Stimulated activated CD4-positive, alpha-beta T cell treated with anti-CD3 and anti-CD28 coated beads, Interleukin-1b, Interleukin-23, amount 100 ng/mL, for 4 hours (primary cell): ENCODE measurements at places on chromosomes 13 and 19.

DNA sequence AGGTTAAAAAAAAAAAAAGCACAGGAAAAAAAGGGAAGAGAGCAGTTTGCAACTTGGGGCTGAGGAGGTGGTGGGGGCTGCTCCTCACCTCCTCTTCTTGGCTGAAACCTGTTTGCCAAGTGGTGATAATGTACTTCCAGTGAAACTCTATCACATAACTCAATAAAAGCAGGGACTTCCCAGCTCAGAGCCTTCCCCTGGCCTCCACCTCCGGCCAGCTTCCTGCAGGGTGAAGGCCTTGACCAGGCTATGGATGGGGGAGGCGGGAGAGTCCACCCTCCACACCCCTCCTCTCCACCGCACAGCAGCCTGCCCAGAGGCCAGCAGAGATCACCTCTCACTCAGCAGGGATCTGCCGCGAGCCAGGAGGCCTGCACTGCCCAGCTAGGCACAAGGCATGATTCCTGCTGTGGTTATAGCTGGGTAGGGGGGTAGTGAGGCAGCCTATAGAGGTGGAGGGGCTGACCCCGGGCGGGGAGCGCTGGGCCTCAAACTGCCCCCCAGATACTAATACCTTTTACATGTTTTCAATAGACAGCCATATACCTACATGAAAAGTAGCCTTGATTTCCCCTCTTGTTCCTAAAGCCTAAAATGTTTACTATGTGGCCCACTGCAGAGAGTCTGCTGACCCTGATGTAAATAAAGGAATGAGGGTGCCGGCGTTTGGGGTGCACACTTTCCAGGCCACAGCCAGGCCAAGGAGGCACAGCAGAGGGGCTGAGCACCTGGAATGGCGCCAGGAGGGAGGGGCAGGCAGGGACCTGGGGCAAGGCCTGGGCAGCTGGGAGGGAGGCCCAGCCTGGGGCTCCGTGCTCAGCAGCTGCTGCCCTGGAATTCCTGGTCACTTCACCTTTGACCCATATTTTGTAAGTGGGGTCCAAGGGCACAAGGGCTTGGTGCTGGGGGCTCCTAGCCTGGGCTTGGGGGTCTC is 10.3 kb downstream of the ZNF787 start:
- DNase-seq: no peak

GRCh38 chr13:32370805-32371204 is 55.5 kb downstream of the BRCA2 start:
- DNase-seq: no peak

GRCh38 chr19:36807029-36807428 is 31.2 kb downstream of the ZNF790 start:
- no peak for DNase-seq

DNA sequence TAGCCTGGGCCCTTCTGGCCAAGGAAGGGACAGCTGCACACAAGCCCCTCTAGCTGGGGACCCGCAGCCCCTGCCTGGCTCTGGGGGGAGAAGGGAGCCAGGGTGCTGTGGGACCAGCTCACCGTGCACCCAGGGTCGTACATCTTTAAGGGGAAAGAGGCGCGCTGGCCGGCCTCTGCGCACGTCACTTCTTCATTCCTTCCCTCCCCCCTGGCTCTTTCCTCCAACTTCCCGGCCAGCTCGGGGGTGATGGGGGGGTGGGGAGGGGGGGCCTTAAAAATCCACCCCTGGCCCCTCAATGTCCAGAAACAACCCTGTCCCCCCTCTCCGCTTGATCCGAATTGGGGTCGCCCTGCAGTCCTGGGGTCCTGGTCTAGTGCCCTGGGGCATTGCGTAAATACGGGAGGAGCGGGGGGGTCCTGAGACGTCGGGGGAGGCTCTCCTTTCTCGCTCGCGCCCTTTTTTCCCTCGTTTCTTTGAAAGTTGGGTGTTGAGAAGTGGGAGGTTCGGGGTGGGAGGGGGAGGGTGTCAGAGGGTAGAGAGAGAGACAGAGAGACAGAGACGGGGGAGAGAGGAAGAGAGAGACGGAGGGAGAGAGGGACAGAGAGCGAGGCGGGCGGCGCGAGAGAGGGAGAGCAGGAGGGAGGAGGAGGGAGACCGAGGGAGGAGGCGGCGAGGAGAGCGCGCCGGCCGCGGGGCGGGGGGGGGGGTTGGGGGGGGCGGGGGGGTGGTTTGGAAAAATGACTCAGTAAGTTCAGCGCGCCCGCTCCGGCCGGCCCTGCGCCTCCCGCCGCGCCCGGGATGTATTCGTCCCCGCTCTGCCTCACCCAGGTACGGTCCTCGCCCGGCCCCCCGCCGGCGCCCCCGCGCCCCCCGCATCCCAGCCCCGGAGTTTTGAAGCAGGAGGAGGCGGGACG is at the start of gene NFIC:
Gene NFIC (plus strand): TSS at position 748 of the 917 bp plus-strand sequence. CDS start 54 bp downstream, at position 802.
- peak; percentile 41 for DNase-seq

DNA sequence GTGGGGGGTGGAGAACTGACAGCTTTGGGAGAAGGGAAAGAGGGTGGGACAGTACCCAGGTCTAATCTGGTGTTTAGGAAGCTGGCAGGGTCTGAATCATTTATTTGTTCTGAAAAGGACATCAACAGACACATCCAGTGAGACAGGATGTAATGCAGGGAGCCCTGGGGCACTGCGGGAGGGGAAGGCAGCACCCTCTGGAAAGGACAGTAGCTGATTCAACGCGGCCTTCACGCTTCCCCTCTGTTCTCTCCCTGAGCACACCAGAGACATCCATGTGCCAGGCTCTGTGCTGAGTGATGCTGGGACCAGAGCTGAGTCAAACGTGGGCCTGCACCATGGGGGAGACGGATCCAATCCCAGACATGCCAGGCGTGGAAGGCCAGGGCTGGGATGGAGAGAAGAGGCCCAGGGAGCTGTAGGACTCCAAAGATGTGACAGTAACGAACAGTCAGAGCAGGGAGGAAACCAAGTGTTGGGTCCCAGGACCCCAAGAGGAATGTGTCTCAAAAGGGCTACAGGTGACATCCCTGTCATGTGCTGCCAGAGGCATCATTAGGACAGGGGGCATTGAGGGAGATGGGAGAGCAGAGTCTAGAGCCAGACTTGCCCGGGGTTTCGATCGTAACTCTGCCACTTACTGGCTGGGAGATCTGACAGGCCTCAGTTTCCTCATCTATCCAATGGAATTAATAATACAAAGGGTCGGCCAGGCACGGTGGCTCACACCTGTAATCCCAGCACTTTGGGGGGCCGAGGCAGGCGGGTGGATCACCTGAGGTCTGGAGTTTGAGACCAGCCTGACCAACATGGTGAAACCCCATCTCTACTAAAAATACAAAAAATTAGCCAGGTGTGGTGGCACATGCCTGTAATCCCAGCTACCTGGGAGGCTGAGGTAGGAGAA is 1.7 kb downstream of the ETFB start:
- DNase-seq: no peak

- no peak for DNase-seq
Observed at GRCh38 chr13:38656699-38657098, 30.2 kb upstream of the FREM2 start.

DNA sequence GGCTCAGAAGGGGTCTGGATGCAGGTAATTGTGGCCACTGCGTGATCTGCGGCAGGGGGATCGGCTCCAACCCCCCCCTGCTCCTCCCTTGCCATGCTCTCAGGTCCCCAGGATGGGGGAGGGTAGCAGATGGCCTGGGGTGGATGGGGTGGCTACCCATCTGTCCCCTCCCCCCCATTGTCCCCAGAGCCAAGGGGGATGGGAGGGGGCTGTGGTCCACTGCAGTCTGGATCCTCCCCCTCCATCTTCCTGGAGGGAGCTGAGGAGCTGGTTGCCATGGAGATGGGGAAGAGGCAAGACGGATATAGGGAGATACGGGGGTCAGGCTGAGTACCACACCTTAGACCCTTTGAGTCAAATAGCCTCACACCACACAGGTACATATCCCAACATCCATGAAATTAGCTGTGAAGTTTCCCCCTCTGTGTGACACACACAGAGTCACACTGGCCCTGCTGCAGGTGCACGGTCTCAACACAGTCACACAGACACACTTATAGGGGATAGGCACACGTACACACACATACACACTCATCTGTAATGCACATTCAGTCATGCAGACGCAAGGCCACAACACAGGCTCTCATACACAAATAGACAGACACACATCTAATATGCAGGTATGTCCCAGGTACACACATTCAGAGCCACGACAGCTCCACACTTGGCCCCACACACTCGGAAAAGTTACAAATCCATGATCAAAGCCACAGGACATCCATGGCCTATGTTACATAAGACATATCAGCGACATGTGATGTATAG is 1.8 kb upstream of the NOVA2 start:
- DNase-seq: no peak

DNA sequence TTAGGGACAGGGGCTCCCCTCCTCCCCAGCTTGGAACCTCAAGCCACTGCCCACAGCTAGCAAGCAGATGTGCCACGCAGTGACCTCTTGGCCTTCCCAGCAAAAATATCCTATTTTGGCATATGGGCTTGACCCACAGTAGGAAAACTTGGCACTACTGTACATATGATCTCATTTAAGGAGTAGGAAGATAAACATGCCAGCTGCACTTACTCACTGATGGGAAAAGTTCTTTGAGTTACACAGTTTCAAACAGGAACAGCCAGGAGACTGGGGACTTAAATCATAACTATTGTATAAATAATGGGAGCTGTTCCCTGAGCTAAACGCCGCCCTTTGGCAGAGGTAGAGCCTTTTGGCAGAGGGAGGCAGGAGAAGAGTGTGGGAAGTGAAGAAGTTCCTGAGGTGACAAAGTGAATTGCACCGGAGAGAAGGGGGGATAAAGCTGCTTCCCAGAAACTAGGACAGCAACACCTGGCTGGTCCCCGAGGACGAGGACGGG is 6.1 kb downstream of the SACS start:
- DNase-seq: no peak

DNA sequence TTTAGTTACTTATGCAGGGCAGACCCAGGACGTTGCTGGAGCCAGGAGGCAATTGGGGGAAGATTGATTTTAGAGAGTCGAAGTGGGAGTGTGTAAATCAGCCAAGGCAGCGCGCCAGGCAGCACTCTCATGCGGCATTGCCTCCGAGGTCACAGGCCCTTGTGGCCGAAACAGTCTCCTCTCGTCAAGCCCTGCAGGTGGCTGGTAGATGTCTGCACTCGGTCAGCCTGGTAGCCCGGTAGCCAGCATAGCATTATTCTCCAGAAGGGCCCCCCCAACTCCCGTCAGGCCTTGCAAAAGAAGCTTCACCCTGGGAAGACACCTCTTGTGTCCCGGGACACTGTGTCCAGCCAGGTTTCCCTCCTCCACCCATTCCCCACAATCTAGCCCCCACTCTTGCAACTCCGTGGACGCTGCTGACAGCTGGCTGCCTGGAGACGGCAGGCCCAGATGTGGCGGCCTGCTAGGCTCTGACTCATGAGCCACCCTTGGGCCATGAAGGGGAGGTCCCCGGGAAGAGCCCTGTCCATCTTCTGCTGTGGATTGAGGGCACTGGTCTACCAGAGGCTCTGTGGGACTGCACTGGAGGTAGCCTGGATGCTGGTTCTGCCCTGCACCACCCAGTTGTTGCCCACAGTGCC is 2.6 kb upstream of the PEPD start:
- DNase-seq: no peak

- no peak for DNase-seq
Observed at GRCh38 chr13:34543836-34544235, 398.2 kb upstream of the NBEA start.
